Breast epithelium (tissue), 4 donors: ENCODE measurements at places on chromosomes 12 and 14.
A peak's percentile ranks its signal among the peaks of the same experiment; 100 is the strongest.

- H3K27me3 ChIP-seq, result no peaks in the 10 kb centered on the region
- no peak overlapping the region for H3K27ac ChIP-seq
- H3K36me3 ChIP-seq, result no peaks in the 10 kb centered on the region
- no peak for DNase-seq
These were observed 3.1 kb upstream of the RIPK3 start for GRCh38 chr14:24342889-24343288.

- H3K27ac ChIP-seq, result no peak overlapping the region
- H3K4me3 ChIP-seq, result no peak overlapping the region
- no peaks in the 10 kb centered on the region for H3K27me3 ChIP-seq
- no peaks in the 10 kb centered on the region for H3K4me1 ChIP-seq
These were observed 8.6 kb downstream of the NANOG start for GRCh38 chr12:7797698-7798398.

DNA sequence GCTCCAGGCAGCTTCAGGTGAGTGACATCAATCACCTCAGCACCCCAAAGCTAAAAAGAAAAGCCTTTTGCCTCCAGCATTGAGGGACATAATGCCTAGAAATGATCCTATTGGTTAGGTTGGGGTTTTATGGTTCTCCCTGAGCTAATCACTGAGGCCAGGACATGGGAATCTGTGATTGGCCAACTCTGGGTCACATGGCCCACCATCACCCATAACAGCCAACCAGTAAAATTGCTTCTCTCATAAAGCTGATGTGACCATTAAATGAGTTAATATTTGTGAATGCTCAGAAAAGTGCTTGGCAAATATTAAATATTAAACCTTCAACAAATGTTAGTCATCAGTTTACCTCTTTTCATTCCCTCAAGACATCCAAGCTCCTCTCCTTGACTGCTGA lies 60.2 kb downstream of the TBX3 start:
- H3K36me3 ChIP-seq, result no peaks in the 10 kb centered on the region
- H3K4me1 ChIP-seq, result no peaks in the 10 kb centered on the region
- H3K27me3 ChIP-seq, result no peaks in the 10 kb centered on the region
- H3K4me3 ChIP-seq, result no peak overlapping the region
- H3K27ac ChIP-seq, result no peak overlapping the region

- H3K27me3 ChIP-seq, result no peaks in the 10 kb centered on the region
- no peaks in the 10 kb centered on the region for H3K4me1 ChIP-seq
- H3K27ac ChIP-seq, result no peak overlapping the region
- H3K36me3 ChIP-seq, result no peaks in the 10 kb centered on the region
- no peak overlapping the region for H3K4me3 ChIP-seq
These were observed 983 bp downstream of the MYF6 start for GRCh38 chr12:80708259-80708974.

DNA sequence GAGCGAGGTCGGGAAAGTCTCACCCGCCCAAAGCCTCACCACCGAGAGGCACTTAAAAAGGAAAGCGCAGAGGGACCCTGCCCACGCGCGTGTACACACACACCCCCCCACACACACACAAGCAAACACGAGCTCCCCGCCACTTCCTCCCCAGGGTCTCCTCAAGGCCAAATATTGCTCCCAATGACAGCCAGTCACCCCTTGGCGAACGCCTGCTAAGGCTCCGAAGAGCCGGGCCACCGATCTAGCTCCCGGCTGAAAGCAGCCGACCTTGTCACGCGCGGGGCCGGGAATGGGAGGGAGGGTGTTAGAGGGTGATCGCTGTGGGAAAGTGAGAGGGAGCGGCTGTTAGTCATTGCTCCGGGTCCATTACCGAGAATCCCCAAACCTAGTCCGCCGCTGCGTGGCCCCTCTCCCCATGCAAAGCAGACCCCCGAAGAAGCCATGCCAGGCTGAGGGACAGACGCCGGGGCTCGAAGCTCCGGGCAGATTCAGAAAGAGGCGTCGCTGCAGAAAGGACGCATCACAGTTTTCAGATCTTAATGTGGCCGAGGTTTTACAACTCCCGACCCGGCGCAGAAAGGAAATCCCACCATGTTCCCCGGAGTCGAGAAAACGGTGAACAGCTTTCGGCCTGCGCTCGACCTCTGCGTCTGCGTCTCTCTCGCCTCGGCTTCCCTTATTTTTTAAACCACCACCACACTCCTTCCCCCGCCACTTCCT lies 2.6 kb downstream of the BMP4 start:
- no peak for DNase-seq
- H3K4me3 ChIP-seq, result peak overlapping the region; percentile 67
- H3K27ac ChIP-seq, result peak overlapping the region; percentile 94
- no peaks in the 10 kb centered on the region for H3K36me3 ChIP-seq

DNA sequence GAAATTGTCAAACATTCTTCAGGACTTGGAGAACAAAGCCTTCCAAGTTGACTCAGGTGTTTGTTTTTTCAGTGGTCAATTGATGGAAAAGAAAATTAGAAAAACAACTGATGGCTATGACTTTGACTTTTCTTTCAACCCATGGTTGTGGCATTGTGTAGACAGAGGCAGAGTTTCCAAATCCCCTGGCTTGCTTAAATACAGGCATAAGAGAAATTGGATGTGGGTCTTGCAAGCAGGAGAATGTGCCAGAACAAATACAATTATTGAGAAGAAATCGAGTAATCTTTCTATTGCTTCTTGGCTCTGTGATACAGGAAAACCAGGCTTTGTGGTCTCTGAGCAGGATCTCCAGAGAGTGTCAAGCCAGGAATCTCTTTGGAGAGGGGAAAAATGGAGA lies 40.9 kb upstream of the FRMD6 start:
- H3K27me3 ChIP-seq, result no peaks in the 10 kb centered on the region
- no peaks in the 10 kb centered on the region for H3K4me1 ChIP-seq
- no peak overlapping the region for H3K4me3 ChIP-seq
- no peaks in the 10 kb centered on the region for H3K36me3 ChIP-seq
- no peak overlapping the region for H3K27ac ChIP-seq
- no peak for DNase-seq

GRCh38 chr12:48125985-48126384 lies 6.8 kb downstream of the PFKM start:
- H3K4me1 ChIP-seq, result no peaks in the 10 kb centered on the region
- no peak overlapping the region for H3K4me3 ChIP-seq
- DNase-seq, result no peak
- no peaks in the 10 kb centered on the region for H3K36me3 ChIP-seq
- H3K27ac ChIP-seq, result no peak overlapping the region

DNA sequence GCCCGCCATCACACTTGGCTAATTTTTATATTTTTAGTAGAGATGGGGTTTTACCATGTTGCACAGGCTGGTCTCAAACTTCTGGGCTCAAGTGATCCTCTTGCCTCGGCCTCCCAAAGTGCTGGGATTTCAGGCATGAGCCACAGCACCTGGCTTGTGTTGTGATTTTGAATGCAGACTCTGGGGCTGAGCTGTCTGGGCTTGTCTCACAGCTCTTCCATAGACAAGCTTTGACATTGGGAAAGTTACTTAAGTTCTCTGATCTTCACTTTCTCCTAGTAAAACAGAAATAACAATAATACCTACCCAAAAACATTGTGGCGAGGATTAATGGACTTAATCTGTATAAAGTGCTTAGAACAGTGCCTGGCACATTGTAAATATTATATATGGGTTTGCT lies 36.0 kb downstream of the TMBIM6 start:
- H3K4me3 ChIP-seq, result no peak overlapping the region
- DNase-seq, result no peak
- H3K27ac ChIP-seq, result no peak overlapping the region
- H3K36me3 ChIP-seq, result no peaks in the 10 kb centered on the region
- no peaks in the 10 kb centered on the region for H3K27me3 ChIP-seq

GRCh38 chr12:53344487-53344823 lies 8.3 kb upstream of the SP7 start:
- peak overlapping the region; percentile 87 for H3K27ac ChIP-seq
- DNase-seq, result no peak
- H3K4me1 ChIP-seq, result no peaks in the 10 kb centered on the region
- H3K36me3 ChIP-seq, result no peaks in the 10 kb centered on the region
- no peaks in the 10 kb centered on the region for H3K27me3 ChIP-seq
- H3K4me3 ChIP-seq, result peak overlapping the region; percentile 70

GRCh38 chr12:50024805-50025186 lies 498 bp downstream of the RACGAP1 start:
- DNase-seq, result no peak
- peak overlapping the region; percentile 71 for H3K4me3 ChIP-seq
- H3K27me3 ChIP-seq, result no peaks in the 10 kb centered on the region
- H3K36me3 ChIP-seq, result no peaks in the 10 kb centered on the region
- H3K27ac ChIP-seq, result peak overlapping the region; percentile 32

GRCh38 chr12:49388682-49389386 lies 21.6 kb downstream of the SPATS2 start:
- no peak for DNase-seq
- no peak overlapping the region for H3K4me3 ChIP-seq
- H3K27ac ChIP-seq, result no peak overlapping the region

GRCh38 chr12:27936196-27936595 lies 36.3 kb downstream of the PTHLH start:
- no peak overlapping the region for H3K27ac ChIP-seq
- DNase-seq, result no peak
- H3K4me3 ChIP-seq, result no peak overlapping the region
- no peaks in the 10 kb centered on the region for H3K4me1 ChIP-seq
- no peaks in the 10 kb centered on the region for H3K27me3 ChIP-seq
- no peaks in the 10 kb centered on the region for H3K36me3 ChIP-seq

DNA sequence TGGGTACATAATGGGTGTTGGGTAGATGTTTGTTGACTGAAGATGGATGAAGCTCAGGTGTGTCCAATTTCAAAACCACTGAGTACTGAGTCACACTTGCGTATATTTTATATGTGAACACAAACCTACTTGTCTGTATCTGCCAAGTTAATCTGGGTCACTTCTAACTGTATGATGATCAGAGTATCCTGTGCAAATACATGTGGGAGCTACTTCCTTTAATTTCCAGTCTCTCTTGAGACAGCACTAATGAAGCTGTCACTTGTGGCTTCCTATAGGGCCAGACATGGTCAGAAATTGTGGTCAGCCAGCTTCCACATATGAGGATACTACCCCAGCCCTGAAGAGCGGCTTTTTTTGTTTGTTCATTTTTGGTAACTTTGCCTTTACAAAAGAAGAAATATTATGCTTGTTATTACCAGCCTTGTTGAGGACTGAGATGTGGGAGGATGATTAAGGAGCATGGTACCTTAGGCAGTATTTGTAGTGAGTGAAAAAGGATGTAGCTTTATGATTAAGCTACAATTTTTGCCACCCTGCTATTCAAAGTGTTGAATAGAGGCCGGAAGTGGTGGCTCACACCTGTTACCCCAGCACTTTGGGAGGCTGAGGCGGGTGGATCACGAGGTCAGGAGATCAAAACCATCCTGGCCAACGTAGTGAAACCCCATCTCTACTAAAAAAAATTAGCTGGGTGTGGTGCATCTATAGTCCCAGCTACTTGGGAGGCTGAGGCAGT lies 32.4 kb downstream of the PLXNC1 start:
- H3K27me3 ChIP-seq, result no peaks in the 10 kb centered on the region
- H3K4me1 ChIP-seq, result no peaks in the 10 kb centered on the region
- no peaks in the 10 kb centered on the region for H3K36me3 ChIP-seq

GRCh38 chr12:113106361-113106760 lies 29.2 kb downstream of the RASAL1 start:
- no peak for DNase-seq
- no peak overlapping the region for H3K4me3 ChIP-seq
- no peaks in the 10 kb centered on the region for H3K4me1 ChIP-seq
- no peak overlapping the region for H3K27ac ChIP-seq

DNA sequence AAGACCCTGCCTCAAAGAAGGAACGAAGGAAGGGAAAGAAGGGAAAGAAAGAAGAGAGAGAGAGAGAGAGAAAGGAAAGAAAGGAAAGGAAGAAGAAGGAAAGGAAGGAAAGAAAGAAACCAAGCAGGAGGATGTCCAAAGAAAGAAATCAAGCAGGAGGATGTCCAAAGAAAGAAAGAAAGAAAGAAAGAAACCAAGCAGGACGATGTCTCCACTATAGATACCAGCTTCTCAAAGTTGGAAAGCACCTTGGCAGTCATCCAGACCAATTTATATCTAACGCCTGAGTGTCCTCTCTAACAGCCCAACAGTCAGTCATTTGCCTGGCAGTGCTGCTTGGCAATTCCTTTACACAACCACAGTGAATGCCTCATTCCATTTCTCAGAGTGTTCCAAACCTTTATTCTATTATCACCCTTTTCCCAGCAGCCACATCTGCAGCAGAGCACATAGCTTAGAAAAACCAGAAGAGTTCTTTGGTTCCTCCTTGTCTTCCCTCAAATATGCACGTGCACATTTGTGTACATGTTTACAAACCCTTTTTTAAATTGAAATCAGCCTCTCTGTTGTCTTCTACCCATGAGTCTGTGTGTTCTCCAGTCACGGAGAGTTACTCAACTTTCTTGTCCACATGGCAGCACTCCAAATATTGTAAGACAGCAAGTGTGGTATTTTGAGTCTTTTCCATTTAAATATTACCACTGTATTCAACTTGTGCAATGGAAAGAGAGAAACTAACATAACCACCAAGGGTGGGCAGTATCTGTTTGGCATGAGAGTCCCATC lies 138.4 kb downstream of the STXBP6 start:
- no peaks in the 10 kb centered on the region for H3K4me1 ChIP-seq
- H3K4me3 ChIP-seq, result no peak overlapping the region
- H3K27me3 ChIP-seq, result no peaks in the 10 kb centered on the region
- no peaks in the 10 kb centered on the region for H3K36me3 ChIP-seq

- no peaks in the 10 kb centered on the region for H3K27me3 ChIP-seq
- H3K4me3 ChIP-seq, result no peak overlapping the region
- H3K36me3 ChIP-seq, result no peaks in the 10 kb centered on the region
- DNase-seq, result no peak
- no peaks in the 10 kb centered on the region for H3K4me1 ChIP-seq
- H3K27ac ChIP-seq, result no peak overlapping the region
These were observed 1322.5 kb downstream of the FSCB start for GRCh38 chr14:43184540-43184939.

GRCh38 chr14:102983496-102983895 lies 61.0 kb downstream of the AMN start:
- no peak for DNase-seq
- no peak overlapping the region for H3K4me3 ChIP-seq
- no peak overlapping the region for H3K27ac ChIP-seq
- H3K4me1 ChIP-seq, result no peaks in the 10 kb centered on the region
- H3K27me3 ChIP-seq, result no peaks in the 10 kb centered on the region

DNA sequence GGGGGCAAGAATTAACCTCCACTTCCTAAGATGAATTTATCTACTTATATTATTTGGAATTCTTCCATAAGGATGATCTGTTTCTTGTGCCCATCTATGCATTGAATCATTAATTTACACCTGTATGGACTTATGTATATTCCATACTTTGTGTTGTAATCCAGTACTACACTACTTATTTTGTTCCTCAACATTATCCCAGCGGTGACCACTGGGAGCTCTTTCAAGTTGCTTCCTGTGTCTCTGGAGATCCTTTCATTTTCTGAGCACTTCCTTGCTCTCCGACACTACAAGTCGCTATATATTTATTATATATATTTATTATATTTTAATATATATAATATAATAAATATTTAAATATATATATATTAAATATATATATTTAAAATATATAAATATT lies 54.9 kb upstream of the SCN8A start:
- H3K36me3 ChIP-seq, result no peaks in the 10 kb centered on the region
- no peak for DNase-seq
- no peaks in the 10 kb centered on the region for H3K27me3 ChIP-seq
- H3K4me3 ChIP-seq, result no peak overlapping the region
- H3K4me1 ChIP-seq, result no peaks in the 10 kb centered on the region

GRCh38 chr12:69151254-69151764 lies 88.1 kb upstream of the CPSF6 start:
- DNase-seq, result no peak
- H3K27ac ChIP-seq, result no peak overlapping the region
- no peaks in the 10 kb centered on the region for H3K36me3 ChIP-seq
- no peaks in the 10 kb centered on the region for H3K4me1 ChIP-seq

- H3K27me3 ChIP-seq, result no peaks in the 10 kb centered on the region
- H3K4me1 ChIP-seq, result no peaks in the 10 kb centered on the region
- no peaks in the 10 kb centered on the region for H3K36me3 ChIP-seq
- no peak for DNase-seq
These were observed 1.3 kb upstream of the NR2C1 start for GRCh38 chr12:95074766-95075165.
